ENCODE measurements at places on chromosomes 2 and 18.

GRCh38 chr2:27652790-27653189 lies 10.6 kb downstream of the SUPT7L start:
- no peak for DNase-seq

- no peak for DNase-seq
These were observed 19.1 kb downstream of the PROKR1 start for GRCh38 chr2:68662466-68662865.

GRCh38 chr2:129061069-129061768 lies 742.6 kb upstream of the HS6ST1 start:
- DNase-seq: no peak

DNA sequence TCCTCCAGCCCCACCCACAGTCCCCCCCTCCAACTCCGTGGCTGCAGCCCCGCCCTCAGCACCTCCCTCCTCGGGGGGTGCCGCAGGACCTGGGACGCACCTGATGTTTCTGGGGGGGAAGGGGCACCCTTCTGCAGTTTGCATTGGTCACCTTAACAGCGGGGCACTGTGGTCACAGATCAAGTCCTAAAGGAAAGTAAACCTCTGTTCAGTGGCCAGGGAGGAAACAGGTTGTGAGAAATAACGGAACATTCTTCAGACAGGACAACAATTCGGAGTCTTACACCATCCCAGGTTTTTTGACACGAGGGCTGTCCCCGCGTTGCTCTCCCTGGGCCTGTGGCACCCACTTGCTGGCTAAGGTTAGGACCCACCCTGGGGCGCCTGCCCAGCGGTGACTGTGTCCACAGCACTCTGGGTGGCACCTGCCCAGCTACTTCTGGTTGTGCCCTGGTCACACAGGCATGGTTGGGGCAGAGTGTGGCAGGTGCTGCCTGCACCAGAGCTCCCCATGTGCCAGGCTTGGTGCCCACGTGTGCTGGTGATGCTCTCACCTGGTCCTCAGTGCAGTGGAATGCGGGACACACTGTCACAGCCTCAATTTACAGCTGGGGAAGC lies 93.5 kb upstream of the OTOS start:
- DNase-seq: no peak

GRCh38 chr2:15797231-15797938 lies 143.0 kb upstream of the MYCN start:
- DNase-seq: no peak

GRCh38 chr2:38722271-38723061 lies 28.7 kb downstream of the SRSF7 start:
- no peak for DNase-seq

- DNase-seq: no peak
These were observed 18.1 kb upstream of the PGAP1 start for GRCh38 chr2:196944570-196944969.

DNA sequence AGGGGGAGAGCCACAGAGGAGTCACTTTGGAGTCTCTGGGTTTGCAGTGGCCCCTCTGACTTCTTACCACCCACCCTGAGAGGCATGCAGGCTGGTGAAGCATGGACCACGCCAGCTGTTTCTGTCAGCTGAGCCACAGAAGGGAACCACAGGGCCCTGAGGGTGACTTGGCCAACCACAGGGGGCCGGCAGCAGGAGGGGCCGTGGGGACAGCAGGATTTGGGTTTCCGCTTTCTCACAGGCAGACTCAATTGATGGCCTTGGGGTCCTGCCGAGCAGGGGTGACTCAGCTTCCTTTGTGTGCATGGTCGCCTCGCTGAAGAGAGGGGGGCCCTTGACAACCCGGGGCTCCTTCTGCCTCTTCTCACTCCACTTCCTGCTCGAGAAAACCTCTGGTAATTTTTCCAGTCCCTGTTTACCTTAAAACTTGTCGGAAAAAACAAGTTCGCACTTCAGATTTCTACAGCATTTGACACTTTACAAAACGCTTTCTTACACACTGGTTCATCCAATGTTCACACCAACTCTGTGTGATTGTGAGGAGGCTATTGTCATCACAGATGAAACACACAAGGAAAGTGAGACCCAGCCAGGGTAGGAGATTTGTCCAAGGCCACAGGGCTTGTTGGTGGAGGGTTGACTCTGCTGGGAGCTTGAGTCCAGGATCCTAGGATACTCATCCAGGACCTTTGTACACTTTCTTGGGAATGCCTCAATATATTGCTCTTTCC lies 311.2 kb downstream of the LPIN1 start:
- DNase-seq: no peak

GRCh38 chr2:48235076-48235475 lies 294.9 kb upstream of the STON1 start:
- DNase-seq: no peak

GRCh38 chr2:4135765-4136164 lies 432.4 kb downstream of the DCDC2C start:
- DNase-seq: no peak

DNA sequence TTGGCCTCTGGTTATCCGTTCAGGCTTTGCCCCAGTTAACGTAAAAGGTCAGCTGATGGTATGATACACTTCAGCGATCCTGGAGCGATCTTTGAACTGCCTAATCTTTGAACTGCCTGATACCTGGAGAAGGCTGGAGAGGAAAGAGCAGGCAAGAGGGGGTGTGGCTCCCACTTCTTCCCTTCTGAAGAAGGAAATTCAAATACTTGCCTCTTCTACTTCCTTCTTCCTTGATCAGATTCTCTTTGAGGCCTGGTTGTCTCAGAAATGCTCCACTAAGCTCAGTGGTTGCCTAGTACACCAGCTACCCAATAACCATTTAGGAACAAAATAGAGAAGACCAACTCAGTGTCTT lies 619 bp downstream of the GALM start:
- DNase-seq: no peak

GRCh38 chr2:3754795-3755194 lies 51.4 kb downstream of the DCDC2C start:
- no peak for DNase-seq

DNA sequence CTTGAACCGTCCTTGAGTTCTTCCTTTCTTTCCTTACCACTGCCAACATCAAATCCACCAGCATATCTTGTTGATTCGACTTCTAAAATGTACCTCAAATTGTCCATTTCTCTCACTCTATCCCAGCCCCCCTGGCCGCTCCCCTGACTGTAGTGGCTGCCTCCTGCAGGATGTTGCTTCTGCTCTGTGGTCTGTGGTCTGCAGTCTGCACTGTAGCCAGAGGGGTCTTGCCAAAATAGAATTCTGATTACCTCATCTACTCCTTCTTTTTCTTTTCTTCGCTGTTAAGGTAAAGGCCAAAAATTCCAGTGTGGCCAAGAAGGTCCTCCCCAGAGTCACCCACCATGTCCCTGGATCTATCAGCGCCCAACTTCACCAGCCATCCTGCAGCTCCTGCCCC lies 79.5 kb upstream of the ALPP start:
- no peak for DNase-seq

DNA sequence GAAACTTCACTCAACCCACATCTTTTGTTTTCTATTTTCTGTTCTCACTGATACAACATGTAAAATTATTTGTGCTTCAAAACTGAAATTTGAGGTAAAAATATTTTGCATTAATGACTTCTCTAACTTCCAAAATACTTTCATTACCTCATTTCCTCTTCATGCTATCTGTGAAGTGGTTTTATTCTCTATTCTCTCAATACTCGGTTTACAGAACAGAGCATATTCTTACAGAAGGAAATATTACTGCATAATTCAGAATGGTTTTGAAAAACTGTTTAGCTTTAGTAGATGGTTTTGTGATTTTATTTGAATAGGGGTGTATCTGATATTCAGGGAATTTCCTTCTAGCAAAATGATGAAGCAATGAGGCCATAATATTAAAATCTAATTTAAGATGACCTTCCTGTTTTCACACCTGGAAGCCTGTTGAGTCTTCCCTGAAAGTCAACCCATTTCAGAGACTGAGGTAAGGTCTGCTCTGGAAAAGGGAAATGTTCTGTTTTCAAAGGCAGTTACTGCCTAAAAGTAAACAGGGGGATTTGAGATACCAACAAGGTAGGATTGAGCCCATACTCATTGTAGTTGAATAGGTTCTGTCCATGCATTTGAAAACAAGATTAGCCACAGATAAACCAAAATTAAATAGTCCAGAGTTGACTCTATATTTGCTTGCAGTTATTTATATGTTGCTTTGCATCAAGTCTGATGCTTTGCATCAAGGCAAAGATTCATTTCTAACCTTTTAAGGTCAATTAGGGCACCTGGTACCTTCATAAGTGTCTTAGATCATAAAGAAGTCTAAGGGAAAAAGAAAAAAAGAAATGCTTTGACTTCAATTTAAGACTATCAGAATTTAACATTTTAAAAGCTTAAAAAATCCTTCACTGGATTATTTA lies 50.8 kb upstream of the PEX13 start:
- DNase-seq: no peak

DNA sequence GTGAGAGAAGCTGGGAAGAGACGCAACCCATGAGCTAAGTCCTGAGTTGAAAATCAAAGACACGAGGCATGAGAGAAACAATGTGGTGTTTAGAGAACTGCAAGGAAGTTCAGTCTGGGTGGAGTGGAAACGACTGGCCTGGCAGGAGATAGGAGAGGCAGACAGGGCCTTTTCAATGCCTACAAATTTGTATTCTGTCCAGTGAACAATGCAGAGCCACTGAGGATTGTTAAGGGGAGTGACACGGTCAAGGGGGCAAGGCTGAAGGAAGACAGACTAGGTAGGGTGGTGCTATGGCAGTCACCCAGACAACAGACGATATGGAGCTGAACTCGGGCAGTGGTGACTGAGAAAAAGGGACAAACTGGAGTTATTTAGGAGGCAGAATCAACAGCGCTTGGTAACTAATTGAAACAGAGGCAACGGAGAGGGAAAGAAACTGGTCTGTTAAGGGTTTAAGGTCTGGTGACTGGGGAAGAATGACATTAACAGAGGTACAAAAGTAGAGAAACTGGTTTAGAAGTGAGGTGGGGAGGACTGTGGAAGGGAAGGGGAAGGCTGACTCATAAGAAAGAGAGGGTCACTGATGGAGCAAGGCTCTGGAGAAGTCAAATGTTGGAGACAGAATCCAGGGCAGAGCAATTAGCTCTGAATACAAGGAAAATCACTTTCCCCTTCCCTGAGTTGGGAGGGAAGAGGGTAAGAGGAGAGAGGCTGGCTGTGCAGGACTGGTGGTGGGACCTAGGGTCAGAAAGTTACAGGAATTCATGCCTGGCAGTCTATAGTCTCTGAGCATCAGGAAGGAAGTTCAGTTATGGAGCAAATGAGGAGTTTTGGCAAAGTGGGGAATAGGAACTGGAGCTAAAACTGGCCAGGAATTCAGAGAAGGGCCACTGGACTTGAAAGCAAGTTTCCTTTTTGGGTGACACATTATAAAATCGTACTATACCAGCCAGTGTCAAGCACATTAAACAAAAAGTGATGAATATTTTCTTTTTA lies 63.4 kb upstream of the CHRNA1 start:
- no peak for DNase-seq

- DNase-seq: no peak
These were observed 116.8 kb upstream of the EPC2 start for GRCh38 chr2:148527488-148528340.

DNA sequence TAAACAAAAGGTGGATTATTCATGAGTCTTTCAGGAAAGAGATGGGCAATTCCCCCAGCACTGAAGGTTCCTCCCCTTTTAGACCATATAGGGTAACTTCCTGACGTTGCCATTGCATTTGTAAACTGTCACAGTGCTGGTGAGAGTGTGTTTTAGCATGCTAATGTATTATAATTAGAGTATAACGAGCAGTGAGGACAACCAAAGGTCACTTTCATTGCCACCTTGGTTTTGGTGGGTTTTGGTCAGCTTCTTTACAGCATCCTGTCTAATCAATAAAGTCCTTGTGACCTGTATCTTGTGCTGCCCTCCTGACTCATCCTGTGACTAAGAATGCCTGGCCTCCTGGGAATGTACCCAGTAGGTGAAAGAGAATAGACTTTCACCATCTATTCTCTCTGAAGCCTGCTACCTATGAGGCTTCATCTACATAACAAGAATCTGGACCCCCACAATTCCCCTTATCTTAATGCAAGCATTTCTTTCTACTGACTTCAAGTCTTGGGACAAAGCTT lies 148.7 kb downstream of the CABLES1 start:
- no peak for DNase-seq

DNA sequence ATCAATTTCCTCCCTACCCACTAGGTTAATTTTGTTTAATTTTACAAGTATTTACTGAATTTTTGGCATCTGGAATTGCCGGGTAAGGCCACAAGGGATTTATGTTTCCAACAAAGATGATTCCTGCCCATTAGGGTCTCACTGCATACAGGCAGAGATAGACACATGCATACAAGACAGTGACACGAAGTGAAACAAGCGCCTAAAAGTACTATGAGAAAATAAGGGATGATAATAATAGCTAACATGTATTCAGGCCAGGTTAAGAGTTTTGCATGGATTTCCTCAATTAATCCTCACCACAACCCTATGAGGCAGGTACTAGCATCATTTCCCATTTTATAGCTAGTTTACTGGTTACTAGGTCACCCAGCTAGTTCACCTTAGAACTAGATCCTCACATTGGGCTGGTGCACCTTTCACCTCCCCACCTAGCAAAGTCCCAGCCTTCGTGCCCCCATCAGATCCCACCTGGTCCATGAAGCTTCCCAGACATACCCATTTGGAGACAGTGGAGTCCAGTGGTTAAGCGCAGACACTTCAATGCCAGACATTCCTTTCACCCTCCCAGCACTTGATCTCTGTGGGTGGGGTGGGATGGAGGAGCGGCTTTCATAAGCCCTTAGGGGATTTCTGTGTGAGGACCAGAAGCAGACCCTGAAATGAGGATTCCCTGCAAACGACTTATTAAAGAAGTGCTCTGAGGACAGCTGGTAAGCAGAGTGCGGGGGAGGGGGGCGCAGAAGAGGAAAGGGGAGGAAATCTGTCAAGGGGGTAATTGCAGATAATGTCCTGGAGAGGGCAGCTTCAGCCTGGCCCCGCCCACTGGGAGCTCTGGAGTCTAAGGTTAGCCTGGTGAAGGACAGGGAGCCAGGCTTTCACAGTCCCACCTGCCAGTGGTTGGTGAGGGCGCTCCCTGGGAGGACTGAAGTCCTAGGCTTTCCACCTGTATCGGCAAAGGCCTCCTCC lies 5.8 kb upstream of the DGUOK start:
- DNase-seq: no peak

DNA sequence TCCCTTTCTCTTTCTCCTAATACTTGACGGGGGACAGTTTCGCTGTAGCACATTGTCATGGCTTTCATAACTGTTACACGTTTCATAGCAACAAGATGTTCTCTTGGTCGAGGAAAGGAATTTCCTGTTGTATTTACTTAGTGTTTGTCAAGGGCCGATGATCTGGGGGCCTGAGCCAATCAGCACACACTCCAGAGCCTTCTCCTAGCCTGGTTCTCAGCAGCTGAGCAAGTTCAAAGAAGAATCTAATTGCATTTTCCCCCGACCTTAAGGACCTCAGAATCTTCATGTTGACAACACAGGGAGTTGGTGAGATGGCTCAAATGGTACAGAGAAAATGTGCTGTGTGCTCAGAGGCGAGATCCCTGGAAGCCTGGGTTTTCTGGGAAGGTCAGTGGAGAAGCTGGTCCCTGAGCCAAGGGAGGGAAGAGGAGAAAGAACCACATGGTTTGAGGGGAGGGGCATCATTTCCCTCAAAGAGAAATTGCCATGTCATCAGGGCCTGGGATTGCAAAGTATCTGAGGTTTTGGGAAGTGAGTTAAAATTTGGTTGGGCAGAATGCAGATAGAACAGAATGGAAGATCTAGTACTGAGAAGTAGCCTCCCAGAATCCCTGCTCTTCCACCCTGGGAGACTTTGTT lies 76.9 kb upstream of the AGAP1 start:
- no peak for DNase-seq

All from GOT3 (cell line).